T-helper 1 cell (primary cell): ENCODE measurements at places on chromosomes 16 and 17.

DNA sequence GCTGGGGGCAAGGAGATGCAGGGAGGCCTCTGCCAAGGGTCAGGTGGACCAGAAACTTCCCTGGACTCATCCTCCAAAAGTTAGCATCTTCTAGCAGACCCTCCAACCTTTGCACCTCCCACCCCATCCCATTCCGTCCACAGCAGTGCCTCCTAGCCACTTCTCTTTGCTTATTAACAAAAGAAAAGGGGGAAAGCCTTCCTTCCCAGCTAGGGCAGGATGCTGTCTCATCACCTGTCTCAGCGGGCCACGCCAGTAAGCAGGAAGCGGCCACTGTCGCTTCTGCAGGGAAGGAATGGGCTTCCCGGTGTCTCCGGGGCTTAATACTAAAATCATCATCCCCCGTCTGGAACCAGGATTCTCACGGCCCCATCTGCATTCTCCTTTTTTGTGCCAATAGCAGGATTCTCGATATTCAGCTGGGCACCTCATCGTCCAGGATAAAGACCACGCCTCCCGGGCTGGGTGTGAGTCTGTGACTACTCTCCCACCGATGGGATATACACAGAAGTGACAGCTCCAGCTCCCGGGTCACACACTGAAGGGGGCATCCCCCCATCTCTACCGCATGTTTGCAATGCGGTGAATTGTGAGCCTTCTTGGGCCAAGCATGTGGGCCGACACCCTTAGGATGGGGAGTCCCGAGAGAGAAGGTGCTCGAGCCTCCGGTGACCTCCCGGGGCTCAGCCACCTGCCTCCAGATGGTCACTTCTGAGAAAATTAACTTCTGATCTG is 15.5 kb upstream of the RBFOX3 start:
- no peak for DNase-seq

GRCh38 chr16:7303660-7304200 is 28.9 kb upstream of the RBFOX1 start:
- DNase-seq: no peak

DNA sequence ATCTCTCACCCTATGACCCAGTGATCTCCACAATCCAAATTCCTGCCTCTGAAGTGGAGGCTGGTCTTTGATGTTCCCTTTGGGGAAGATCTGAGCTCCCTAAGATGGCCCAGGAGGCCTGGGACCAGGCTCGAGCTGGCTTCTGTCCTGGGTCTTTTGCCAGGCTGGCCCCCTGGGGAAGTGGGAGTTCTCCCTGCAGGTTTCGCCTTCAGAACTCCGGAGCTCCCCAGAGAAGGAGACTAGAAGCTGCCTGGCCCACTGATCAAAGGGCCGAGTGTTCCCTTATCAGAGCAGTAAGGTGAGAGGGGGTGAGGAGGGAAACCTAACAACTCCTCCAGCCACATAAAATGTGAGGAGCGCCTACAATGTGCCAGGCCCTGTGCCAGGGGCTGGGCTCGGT is 147.1 kb downstream of the IRF8 start:
- DNase-seq: no peak

DNA sequence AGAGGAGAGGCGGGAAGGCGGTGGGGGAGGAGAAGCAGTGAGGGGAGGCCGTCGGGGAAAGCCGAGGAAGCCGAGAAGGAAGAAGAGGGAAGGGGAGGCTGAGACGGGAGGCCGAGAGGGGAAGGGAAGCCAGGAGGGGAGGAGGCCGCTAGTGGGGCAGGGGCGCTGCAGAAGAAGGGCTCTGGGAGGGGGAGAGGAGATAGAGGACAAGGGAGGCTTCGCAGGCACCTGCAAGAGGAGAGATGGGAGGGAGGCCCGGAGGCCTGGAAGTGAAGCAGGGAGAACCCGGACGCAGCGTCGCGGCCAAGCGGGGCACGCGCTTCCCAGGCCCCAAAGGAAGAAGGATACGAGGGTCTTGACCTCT is 2.3 kb downstream of the C17orf58 start:
- DNase-seq: no peak
